GM19239 (cell line): ENCODE measurements at places on chromosomes 2 and 18.

- DNase-seq = no peak
These were observed 3057.4 kb downstream of the RPIA start for GRCh38 chr2:91748902-91749301.

DNA sequence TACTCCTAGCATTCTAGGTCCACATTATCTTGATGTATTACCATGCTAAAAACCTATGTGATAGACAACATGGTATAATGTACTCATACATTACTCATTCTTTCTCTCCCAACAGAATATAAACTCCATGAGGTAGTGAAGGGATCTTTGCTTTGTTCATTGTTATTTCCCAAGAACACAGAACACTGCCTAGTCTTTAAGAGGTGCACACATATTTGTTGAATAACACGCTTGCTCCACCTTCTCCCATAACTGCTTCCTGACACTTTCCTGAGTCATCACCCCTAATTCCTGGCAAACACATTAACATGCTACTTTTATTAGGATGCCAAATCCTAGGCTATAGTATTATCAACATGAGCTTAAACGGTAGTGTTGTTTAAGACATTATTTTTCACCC lies 41.3 kb downstream of the REV1 start:
- no peak for DNase-seq

DNA sequence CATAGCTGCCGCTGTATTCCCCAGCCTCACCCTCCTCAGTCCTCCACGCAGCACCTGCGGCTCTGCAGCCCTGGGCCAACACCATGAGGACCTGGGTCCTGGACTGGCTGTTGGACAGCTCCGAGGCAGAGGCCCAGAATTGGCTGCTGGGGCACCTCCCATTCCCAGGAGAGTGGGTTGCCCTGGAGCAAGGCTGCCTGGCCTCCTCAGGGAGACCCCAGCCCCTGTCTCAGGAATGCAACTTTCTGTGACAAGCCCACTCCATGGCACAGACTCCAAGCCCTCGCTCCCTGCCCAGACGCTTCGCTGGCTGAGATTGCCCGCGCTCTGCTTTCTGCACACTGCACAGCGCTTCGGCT lies 33.0 kb downstream of the CYP26B1 start:
- DNase-seq = no peak

DNA sequence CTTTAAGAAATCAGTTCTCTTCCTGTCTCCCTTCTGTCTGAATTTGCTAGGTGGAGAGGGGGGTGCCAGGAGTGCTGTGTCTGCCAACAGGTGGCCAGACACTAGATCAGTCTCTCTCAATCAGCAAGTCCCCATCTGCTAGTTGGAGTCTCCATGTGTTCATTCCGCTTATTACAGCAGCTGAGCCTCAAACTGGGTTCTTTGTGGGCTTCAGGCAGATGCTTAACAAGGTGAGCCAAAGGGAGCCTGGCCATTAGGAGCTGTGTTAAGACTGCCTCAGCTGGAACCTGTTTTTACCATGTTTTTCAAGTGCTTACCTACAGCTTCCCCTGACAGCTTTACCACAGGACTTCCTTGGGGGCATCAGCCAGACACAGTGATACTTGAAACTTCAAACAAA lies 401.9 kb downstream of the LRP1B start:
- DNase-seq = no peak

DNA sequence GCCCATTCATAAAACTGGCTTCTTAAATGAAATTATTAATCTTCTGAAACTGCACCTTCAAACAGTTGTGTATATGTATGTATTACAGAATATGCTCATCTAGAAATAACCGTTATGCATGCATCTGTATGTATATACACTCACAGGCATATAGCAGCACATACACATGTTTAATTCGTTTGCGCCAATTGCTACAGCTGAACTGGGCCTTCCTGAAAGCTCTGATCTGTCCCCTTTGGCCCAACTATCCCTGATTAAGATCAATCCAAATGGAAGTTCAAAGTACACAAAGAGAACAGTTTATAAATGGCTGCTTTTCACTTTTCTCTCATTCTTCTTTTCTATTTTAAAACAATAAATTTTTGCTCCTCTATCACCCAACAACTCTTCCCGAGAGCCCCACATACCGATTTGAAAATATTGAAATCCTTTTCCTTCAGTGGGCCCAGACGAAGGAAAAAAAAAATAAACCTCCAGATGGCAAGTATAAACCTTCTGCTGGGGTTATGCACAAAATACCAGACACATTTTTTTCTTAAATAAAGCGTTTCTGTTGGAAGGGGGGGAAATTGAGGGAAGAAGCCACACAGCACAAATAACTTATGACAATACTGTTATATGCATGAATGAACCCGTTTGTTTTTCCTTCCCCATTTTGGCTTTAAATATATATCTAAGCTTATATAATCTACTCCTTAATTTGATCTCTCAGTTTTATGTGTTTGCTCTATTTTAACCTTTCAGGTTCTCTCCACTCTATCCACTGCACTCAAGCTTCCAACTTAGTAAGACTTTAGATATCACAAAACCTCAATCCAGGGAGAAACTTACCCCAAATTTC lies 267.3 kb downstream of the TCF4 start:
- DNase-seq = no peak

DNA sequence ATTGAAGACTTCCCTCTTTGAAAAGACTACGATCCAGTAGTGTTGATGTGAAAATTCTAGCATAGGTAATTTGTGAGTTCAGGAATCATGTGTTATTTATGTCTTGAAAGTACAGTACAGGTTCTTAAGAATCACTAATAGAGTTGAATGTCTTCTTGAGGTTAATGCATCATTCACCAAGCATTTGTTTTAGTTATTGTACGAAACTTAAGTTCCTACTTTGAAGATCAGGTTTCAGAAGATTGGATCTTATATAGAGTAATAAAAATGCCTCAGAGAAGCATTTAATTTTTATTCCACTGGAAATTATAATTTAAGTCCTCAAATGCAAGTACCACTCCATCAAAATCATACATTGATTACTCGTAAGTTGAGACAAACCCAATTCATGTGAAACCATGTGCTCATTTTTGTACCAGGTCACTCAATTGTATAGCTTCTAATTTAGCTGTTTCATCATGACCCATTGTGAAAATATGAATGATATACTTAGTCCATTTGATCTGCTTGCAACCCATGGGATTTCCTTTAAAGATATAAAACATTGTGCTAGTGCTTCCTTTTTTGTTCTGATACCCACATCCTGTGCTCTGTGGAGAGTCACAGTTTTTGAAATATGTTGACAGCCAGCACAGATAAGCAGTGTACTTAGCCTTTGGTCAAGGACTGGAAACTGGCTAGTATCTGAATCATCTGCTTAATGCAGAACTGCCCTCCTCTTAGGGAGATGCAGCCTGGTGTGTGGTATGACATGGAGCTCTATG lies 22.5 kb upstream of the RAB27B start:
- DNase-seq = no peak

GRCh38 chr2:235085476-235085875 lies 133.7 kb downstream of the SH3BP4 start:
- no peak for DNase-seq

DNA sequence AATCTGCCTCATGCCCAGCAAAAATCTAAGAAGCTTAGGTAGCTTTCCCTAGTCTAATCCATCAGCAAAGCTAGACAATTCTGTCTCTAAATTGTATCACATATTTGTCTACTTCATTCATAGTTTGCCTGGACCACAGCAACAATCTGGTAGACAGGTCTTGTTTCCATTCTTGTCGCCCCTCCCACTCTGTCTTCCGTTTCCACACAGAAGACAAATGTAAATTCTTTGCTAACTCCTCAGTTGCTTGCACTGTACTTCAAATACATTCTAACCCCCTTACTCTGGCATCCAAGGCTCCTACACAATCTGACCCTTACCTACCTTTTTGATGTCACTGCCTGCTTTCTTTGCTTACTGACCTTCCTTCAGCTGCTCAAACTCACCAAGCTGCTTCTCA lies 40.1 kb downstream of the THUMPD2 start:
- DNase-seq = no peak

GRCh38 chr2:44642123-44642857 lies 280.5 kb downstream of the CAMKMT start:
- no peak for DNase-seq

DNA sequence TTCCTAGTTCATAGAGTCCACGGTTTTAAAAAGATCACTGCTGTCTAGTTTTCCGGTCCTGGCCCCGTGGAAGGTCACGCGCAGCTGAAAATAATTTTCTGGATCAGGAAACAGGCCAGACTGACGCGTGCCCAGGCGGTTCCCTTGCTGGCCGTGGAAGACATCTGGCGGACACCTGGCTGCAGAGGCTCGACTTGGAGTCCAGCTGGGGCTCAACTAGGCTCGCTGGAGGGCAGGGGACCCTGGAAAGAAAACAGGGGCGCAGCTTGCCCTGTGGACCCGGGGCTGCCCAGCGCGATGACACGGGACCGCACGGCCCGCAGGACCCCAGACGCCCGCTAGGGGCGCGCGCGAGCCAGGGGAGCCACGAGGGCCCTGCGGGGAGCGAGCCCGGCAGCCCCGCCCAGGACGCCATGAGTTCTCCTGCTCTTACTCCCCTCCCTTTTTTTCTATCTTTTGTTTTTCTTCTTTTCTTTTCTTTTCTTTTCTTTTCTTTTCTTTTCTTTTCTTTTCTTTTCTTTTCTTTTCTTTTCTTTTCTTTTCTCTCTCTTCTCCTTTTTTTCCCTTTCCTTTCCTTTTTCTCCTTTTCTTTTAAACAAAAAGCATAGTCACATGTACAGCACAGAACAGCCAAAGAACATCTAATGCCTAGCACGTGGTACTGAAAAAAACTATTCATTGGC lies 43.2 kb upstream of the UBE2F start:
- DNase-seq = peak; percentile 90

DNA sequence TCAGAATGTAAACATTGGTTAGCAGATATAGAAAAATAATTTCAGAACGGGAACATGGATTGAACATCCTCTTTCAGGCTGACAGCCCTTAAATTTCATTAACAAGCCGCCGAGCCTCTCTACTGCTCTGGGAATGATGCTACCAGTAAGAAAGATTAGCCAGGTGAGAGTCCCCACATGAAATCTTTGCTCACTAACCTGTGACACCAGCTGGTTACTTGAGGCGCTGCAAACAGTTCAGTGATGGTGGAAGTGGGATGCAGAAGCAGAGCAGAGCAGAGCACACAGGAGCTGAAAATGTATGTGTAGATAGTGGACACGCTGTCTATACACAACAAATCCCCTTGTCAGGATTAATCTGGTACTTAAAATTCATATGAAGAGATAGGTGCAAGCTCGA lies 721.1 kb downstream of the DPP10 start:
- DNase-seq = no peak

GRCh38 chr2:157473581-157473980 lies 29.7 kb upstream of the CYTIP start:
- DNase-seq = no peak

GRCh38 chr2:147171941-147172340 lies 672.9 kb upstream of the ACVR2A start:
- no peak for DNase-seq

DNA sequence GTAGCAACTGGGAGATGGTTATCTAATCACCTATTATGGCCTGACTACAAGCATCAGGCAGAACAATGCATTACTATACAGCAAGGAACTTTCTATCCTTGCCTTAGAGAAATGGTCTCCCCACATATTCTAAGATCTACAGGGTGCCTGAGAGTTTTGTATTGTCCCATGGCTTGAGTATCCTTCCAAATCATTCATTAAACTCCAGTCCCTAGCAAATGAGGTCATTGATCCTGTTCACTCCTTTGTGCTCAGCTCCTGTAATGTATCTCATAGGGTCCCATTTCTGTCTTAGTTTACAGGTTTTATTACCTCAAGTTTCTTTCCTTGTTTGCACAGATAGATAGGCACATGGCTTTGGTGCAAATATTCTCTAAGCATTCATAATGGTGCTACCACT lies 9.0 kb downstream of the HNMT start:
- no peak for DNase-seq
